Suppressor macrophage treated with lipopolysaccharide for 1 hour (primary cell): ENCODE measurements at places on chromosomes 13 and 19.

GRCh38 chr19:10461047-10461949, 41.0 kb downstream of the PDE4A start:
- peak; percentile 98 for DNase-seq

DNA sequence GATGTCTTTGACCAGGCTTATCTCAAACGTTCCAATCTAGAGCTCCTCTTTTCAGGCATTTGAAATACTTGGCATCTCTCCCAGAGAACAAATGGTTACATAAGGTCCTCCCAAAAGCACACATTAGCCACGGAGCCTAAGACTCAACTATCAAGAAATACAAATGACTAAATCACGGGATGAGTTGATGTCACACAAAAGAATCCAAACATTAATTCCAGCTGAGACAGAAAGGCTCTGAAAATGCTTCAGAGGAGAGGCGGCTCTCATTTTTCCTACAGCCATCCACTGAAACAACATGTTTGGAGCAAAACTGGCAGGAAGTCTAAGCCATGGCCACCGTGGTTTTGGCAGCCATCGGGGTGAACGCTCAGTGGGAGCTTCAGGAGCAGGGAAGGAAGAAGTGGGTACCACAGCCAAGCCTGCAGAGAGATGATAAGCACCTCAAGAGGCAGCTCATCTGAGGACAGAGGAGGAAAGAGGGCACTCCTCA, 122.5 kb downstream of the STK24 start:
- DNase-seq, result no peak

DNA sequence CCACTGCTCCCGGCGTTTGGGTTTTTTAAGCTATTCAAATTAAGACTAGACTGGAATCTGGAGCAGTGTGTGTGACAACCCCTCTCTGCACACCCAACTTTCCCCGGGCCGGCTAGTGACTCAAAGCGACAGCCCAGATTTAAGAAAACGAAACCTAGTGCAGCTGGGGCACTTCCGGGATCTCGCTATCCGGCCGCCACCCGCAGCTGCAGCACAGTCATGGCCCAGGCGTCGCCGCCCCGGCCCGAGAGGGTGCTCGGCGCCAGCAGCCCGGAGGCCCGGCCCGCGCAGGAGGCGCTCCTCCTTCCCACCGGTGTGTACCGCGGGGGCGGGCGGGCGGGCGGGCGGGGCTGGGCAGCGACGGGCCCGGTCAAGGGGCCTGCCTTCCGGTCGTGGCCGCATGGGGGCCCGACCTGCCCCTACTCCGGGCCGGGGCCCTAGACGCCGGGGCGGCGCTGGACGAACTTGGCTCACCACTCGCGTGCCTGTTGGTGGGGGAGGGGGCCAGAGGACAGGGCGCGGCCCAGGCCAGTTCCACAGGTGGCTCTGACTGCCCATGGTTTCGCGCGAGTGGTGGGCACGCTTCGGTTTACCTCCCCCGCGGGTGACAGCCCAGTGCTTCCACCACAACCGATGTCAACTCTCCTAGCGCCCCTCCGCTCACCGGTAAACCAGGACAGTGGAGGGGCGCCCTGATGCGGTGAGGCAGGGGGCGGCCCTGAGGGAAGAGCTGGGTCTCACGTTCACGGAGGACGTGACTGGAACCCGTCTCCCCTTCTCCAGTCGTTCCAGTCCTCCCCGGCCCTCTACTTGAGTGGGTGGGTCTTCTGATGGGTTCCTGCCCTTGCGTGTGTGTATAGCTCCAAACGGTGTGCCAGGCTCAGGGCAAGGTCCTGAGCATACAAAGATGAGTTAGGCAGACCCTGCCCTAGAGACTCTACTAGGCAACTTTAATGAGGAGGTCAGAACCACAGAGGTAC, at the start of gene PHF11:
Gene PHF11, plus strand, starts transcription at position 171 of the 980 bp plus-strand sequence. Its CDS starts 49 bp downstream, at position 220.
- DNase-seq, result peak; percentile 95

DNA sequence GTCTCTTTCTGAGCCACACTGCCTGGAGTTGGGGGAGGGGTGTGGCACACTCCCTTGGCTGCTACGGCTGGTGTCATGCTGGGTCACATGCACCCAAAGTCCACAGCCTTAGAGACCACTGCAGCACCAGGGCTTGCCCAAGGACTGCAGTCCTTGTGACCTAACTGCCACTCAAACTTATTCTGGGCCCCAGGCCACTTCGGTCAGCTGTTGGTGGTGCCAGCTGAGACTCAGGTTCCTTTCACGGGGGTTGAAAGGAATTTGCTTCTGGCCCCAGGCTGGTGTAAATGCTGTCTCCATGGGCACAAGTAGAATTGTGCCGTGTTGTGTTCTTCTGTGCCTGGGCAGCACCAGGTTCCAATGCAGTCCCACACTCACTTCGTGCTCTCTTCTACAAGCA, 9.5 kb upstream of the VN1R1 start:
- no peak for DNase-seq

DNA sequence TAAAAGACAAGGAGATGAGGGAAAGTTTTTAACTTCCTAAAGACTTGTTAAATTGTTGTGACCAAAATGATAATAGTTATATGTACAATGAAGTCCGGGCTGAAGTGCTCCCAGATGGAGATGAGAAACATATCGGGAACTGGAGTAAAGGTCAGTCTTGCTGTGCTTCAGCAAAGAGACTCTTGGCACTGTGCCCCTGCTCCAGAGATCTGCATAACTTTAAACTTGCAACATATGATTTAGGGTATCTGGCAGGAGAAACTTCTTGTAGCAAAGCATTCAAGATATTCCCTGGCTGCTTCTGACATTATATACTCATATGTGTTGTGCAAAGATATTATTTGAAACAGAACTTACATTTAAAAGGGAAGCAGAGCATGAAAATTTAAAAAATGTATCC, 786.6 kb upstream of the SLITRK6 start:
- no peak for DNase-seq

GRCh38 chr13:111099290-111099689, 15.8 kb upstream of the ARHGEF7 start:
- DNase-seq, result no peak

DNA sequence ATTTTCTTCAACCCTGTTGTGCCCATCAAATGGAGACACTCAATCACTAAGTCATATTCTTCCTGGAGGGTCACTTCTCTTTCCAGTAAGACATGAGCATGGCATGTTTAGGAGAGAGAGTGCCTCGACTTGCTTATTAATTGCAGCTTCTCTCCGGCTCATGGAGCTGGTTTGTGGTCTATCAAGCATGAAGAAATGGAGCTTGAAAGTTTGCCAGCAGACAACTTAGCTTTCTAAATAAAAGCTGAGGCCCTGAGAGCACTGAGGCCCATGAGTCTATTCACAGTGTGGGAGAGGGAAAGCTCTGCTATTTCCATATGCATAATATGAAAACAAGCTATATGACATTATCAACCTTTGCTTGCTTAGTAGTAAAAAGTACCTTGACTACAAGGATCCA, 378.5 kb downstream of the FGF9 start:
- DNase-seq, result no peak

DNA sequence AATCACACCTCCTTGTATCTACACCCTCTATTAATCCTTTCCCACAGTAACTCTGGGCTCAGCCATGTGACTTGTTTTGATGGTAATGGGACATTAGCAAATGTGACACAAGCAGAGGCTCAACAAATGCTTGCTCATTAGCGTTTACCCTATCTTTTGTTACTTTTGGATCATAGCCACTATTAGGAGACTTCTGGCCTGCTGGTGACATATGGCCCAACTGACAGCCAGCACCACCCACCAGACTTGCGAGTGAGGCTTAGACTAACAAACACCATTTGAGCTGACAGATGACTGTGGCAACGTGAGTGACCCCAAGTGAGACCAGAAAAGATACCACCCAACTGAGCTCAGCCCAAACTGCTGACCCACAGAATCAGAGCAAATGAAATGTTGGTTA, 154.1 kb downstream of the OLFM4 start:
- DNase-seq, result no peak
